DMS 273 treated with DMSO at 0.1 percent for 48 hours (cell line): ENCODE measurements at places on chromosomes 2 and 18.

DNA sequence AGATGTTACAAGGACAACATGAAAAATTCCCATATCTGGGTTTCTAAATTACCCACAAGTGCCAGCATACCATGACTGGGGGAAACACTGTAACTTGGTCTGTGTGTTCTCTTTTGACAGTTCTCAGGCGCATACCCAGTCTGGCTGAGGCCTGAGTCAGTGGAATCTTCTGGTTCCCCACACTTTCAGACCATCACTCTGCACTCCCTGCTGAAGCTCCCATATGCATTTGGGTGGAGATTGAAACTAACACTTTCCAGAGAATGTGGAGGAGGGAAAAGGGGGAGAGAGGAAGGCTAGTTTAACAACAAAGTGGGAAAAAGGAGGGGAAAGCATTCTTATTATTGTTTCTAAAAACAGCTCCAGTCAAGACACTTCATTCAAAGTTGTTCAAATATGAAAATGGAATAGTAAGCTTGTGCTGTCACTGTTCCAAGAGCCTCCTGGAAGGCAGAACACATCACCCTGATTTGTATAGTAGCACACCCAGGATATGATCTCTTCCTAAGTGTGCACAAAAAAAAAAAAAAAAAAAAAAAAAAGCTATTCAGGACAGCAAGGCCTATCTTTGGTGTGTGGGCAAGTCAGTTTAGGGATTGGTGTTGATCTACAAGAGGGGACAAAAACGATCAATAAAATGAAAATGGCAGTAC lies 48.1 kb upstream of the CTIF start:
- DNase-seq, result no peak

DNA sequence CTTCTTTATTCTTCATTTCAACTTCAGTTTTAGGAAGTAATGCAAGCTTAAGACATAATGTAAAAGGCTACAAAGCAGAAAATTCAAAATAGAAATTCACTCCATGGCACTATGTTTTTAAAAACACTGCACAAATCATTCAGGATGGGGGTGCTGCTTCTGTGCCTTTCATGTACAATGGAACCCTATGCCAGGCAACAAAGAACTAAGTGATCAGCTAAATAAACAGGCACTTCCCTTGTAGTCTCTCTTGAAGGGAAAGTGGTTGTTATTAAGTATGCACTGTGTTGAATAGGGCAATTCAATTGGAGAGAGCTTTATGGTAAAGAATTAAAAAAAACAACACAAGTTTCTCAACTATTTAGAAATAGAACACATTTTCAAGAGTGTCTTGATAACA lies 10.9 kb upstream of the ERBB4 start:
- DNase-seq, result no peak

GRCh38 chr2:39476524-39476923 lies 39.4 kb upstream of the MAP4K3 start:
- DNase-seq, result no peak

GRCh38 chr2:172082105-172082943 lies 3.0 kb upstream of the DLX1 start:
- DNase-seq, result no peak

- no peak for DNase-seq
Observed at GRCh38 chr2:10382354-10383061, 65.6 kb downstream of the ODC1 start.

DNA sequence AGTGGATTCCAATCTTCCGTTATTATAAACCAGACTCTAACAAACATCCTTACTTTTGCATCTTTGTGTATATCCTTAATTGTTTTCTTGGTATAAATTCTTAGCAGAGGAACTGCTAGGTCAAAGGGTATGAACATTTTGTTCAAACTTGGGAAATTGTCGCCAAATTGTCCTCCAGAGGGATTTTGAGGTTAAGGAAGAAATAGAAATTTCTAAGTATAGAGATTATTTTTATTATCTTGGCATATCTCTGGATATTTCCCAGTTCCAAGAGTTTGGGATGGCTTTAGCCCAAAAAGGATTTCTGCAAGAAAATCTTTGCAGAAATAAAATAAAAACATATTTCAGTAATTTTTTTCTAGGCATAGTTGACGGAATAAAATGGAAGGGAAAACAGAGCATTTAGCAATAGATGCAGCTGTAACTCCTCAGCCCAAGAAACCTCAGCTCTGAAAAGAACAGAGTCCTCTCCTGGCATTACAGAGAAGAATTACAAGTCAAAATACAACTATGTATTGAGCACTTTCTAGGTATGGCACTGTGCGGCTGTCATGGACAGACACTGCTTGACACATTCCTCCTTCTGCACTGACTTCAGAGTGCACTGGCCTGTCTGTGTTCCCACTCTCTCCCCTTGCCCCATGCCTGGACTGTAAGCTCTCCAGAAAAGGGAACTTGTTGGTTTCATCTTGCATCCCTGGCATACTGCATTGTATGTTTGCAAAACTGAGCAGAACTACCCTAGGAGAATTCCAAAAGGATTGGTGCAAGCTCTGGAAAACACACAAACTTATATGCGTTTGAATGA lies 117.3 kb upstream of the STON1 start:
- no peak for DNase-seq

DNA sequence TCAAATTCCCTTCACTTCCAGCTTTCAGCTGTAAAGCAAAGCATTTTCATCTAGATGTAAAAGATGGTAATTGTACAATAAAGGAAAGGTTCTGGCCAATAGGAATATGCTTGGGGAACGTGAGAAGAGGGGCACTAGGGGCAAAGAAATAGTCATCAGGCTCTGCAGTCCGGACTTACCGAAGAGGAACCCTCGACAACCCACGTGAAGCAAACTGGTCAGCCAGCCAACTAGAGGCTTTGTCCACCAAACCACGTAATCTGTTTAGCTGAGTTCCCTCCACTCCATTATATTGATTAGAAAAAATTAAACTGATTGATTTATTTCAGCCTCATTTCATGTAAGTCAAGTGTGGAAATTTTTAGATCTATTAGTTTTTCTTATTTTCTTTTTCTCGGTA lies 300.4 kb upstream of the FANCL start:
- no peak for DNase-seq

GRCh38 chr2:29444150-29444549 lies 328.9 kb downstream of the CLIP4 start:
- DNase-seq, result no peak

GRCh38 chr2:201070948-201071478 lies 458 bp downstream of the HYCC2 start:
- DNase-seq, result no peak

GRCh38 chr2:64857581-64858471 lies 131.4 kb upstream of the SLC1A4 start:
- DNase-seq, result no peak

GRCh38 chr18:45976566-45976965 lies 9.4 kb upstream of the EPG5 start:
- DNase-seq, result no peak

DNA sequence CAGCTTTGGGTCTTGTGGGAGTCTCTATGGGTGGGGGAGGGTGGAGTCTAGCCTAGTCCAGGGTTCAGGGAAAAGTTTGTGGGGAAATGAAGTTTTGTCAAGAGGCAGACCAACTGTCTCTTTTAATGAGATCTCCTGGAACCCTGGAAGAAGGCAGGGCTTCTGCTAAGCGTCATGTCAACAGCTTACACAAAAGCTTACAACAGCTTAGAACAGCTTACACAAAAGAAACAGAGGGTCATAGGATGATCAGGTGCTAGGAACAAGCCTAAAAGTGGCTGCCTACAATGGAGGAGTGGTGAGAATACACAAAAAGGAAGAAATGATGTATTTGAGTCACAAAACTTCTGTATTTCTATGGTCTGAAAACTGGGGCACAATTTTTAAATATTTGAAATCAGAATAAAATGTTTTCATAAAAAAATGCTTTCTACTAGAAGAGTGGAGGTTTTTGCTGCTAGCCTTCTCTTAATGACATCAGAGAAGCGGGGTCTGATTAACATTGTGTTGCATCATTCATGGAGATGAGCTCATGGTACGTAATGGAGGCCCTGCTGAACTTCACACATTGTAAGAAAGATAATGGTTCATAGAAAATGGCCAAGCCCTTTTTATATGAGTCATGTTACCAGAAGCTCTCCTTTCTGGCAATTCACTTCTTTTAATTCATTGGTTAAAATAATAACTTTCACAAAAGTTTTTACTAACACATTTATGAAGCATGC lies 351.0 kb downstream of the PIK3C3 start:
- DNase-seq, result no peak

- no peak for DNase-seq
Observed at GRCh38 chr2:227267410-227268115, 57.5 kb upstream of the MFF start.

DNA sequence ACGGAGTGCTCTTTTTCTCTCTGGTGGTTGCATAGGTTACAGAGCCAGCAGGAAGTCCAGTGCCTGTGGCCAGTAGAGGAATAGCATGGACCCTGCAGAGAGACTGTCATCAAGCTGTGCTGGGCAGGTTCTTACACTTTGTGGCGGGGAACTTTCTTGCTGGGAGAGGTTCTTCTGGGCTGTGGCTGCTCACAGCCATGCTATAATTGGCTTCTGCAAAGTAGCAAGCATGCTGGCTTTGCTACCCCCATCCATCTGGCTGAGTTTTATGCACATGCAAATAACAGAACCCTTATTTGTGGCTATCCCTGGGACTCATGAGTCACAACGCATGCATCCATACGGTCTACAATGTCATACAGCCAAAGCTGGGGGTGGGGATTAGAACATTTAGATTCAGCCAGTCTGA lies 68.9 kb downstream of the PLCL1 start:
- DNase-seq, result no peak

DNA sequence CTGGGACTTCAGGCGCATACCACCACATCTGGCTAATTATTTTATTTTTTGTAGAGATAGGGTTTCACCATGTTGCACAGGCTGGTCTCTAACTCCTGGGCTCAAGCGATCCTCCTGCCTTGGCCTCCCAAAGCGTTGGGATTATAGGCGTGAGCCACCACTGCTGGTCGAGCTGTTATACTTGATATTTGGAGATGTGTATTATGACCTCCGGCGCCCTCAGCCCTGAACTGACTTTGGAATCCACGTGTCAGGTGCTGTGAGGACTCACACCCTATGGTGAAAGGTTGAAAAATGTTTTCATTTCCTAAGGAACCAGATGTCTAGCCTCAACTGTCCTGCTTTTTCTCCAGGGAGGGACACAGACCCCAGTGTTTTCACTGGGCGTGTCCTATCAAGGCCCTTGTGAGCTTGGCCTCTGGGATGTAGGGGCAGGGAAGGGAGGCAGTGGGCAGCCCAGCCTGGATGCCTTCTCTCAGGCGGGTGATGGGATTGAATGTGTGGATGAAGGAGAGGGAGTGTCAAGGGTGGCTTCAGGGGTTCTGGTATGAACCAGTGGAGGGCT lies 56.4 kb upstream of the HAAO start:
- no peak for DNase-seq

DNA sequence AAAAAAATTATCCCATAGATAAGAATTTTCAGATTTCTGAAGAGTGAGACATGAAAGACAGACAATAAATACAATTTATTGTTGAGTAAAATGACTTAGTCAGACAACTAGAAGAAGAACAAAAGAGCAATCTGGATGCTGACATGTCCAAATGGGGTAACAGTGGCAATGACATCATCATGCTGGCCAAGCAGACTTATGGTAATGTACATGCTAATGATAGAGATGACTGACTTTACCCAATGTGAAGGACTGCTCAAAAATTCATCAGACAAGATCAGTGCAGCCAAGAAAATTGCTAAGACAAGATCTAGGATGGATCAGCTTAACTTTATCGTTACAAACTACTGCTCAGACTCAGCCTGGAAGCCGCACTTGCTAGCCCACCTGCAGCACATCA lies 70.5 kb upstream of the SRD5A2 start:
- DNase-seq, result no peak

DNA sequence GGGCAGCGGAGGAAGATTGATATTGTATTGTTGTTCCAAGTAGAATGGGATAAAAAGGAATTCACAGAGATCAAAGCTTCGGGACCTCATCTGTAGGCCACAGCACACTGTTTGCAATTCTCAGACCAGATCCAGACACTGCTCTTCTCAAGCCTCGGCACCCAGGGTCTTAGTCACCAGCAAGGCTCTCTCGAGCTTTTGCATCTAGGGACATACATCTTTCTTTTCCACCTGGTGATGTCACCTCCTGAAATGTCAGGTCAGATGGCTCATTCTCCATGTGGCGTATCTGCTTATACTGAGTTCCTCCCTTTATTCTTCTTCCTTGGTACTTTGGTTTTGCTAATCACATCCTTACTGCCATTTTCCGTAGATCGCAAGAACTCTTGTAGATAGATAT lies 42.9 kb upstream of the SNTG2 start:
- no peak for DNase-seq

GRCh38 chr2:197805715-197806633 lies 1.6 kb downstream of the PLCL1 start:
- DNase-seq, result no peak

GRCh38 chr2:71940695-71941094 lies 207.0 kb downstream of the CYP26B1 start:
- DNase-seq, result no peak

DNA sequence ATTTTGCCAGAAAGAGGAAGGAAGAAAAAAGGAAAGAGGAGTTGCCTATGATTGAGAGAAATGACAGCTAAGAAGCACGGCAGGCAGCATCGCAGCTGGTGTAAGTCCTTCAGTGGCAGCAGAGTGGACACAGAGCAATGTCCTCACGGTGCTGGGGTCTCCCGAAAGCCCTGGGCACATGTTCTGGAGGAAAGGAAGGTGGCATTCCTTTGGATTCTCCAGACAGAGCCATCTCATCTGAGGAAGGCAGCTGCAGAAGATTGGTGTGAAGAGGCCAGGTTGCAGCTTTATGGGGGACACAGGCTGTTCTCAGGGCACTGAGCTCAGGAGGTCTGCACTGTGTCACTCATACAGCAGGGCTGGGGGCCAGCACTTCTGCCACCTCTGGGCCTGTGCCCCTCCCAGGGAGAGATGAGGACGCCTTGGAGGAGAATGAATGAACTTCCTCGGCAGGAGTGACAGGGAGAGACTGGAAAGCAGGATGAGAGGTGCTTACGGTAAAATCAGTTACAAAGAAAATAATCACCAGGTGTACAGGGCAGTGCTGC lies 252.0 kb upstream of the MYT1L start:
- no peak for DNase-seq

DNA sequence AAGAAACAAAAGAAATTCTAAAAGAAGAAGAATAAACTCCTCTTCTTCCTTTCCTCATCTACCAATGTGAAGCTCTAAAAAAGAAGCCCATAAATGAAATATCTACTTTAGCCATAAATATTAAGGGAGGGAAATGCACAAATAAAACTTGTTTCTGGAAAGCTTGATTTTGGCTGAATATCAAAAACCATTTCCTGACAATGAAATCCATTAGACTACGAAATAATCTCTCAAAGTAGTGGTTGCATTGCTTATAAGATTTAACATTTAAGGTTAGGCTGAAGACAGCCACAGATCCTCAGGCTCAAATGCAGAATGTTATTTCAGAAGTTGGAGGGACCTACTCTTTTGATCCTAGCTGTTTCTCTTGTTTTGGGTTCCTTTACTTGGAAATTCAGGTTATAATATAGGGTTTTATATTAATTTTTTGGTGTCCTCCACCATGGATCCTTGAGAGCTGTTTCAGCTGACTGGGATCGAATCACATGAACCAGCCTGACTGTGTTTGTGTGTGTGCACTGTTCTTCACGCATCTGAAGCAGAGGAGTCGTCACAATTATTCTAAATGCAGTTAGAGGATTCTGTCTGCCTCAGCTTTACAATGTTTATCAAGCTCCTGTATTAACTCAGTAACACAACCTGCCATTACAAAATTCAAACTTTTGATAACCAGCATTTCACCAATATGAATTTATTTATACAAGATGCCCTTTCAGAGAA lies 474.8 kb downstream of the ARHGAP15 start:
- DNase-seq, result no peak

- DNase-seq, result no peak
Observed at GRCh38 chr2:187299122-187299906, 148.7 kb downstream of the CALCRL start.

GRCh38 chr2:172739661-172740266 lies 4.1 kb downstream of the RAPGEF4 start:
- no peak for DNase-seq
